ENCODE measurements at places on chromosomes 7 and 10. TPM values are rescaled to one million over a fixed set of nuclear protein-coding genes. Genes with fewer than 3 reads are reported as not detected.

GFRA1 gene
- total RNA-seq = 0.05 TPM

CNPY1 gene
- not detected for total RNA-seq

CCL26 gene
- not detected for total RNA-seq

TMEM213 gene
- not detected for total RNA-seq

DNA sequence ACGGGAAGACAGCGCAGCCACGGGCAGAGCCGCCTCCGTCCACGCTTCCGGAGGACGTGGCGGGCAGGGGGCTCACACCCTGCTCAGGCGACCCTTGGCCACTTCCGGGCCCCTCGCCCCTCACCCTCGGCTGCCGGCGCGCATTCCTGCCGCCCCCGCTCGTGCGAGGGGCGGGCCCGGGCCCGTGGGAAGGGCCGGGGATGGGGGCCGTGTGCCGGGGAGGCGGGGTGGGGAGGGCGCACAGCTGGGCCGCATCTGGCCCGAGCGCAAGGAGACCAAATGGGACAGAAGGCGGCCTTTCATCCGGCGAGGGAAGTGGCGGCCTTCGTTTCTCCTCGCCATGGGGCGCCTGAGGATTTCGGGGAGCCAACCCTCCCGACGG lies 846 bp upstream of the LFNG start:
- no peak for DNase-seq

DNA sequence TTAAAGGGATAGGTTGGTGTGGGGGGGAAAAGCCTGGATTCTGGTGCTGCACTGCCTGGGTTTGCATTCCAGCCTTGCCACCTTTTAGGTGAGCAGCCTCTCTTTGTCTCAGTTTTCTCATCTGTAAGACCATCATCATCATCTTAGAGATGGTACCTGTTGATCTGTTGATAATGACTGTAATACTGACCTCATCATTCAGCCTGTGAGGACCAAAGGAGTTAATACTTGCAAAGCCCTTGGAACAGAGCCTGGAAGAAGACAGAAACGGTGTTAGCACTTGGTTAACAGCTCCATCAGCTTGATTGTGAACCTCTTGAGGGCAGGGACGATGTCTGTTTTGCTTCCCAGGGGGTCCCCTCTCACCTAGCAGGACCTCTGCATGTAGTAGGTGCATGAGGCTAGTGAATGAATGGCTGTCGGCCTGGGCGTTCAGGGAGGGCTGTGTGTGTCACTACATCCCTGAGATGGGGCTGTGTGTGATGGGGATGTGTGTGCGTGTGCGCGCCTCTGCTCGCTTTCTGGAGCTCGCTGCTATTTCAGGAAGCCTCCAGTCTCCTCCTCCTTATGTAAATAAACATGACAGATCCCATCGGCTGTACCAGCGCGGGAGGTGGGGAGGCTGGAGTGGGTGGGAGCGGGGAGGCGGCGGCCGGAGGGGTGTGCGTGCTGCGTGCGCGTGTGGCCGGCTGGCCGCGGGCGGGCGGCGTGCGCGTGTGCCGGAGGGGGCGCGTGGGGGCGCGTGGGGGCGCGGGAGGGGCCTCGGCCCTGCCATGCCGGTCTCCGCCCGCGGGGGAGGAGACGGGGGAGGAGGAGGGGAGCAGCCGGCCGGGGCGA lies 61.2 kb downstream of the NEURL1 start:
- no peak for DNase-seq

- DNase-seq = peak; percentile 13
Observed at GRCh38 chr10:4514445-4515108, 311.4 kb upstream of the AKR1E2 start.

DNA sequence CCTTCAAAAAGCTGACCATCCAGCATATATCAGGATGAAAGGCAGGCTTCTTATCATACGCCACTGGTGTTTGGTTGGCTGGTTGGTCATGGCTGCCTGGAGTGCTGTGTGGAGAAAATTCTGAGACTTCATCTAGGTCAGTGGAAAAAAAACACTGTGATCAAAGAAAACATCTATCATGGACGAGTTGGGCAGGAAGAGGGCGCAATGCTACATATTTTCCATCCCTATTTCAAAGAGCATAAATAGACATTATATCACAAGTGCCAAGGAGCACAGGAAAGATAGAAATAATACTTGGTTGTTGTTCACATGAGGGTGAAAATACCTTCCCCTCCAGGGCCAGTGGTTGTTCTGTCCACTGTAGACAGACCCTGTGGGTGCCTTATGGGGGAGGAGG lies 128.4 kb upstream of the PLPP4 start:
- no peak for DNase-seq

GRCh38 chr7:44395067-44395466 lies 69.7 kb upstream of the CAMK2B start:
- no peak for DNase-seq

DNA sequence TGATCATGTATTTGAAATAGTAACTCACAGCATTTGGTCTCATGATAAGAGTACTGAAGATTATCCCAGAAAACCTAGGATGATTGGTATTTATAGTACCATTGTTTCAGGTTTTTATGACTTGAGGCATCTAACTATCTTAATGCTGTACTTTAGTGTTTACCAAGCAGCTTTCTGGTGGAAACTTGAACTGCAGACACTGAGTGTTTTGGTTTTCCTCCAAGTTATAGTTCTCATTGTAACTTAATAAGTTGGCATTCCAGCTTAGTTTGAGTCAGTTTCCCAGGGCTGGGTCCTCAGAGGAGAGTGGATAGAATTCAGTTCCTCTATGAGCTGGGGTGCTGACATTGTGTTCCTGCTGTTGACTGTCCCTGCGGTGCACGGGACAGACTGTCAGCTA lies 50.4 kb downstream of the SEC23IP start:
- DNase-seq = no peak

- DNase-seq = no peak
Observed at GRCh38 chr10:14926061-14926470, 27.8 kb downstream of the DCLRE1C start.

- no peak for DNase-seq
Observed at GRCh38 chr10:4270116-4270515, 485.1 kb upstream of the KLF6 start.

DNA sequence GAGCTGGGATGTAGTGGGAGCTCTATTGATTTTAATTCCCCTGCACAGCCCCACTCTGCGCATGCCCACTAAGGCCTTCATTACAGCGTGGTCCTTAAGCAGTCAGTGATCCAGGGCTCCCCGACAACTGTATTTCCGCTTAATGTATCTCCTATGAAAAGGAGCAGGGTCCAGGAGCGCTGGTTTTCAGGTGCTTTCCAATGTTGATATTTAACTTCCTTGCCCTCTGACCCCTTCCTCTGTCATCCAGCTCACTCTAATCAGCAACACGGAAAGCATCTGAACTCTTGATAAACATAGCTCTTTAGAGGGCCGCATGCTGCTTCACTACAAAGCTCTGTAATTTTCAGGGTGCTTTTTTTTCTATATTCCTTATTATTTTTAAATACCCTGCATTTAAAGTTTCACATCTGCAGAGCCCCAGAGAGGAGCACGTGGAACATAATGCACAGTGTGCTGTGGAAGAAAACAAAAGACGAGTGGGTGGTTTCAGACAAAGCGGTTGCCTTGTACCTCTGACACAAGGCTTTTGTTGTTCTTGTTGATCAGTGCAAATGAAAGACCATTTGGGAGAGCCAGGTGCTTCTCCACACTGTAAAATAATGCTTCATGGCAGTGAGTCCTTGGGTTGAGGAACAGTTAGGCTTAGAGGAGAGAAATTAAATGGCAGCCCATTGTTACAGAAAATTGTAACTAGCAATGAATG lies 465.9 kb upstream of the CELF2 start:
- DNase-seq = no peak

DNA sequence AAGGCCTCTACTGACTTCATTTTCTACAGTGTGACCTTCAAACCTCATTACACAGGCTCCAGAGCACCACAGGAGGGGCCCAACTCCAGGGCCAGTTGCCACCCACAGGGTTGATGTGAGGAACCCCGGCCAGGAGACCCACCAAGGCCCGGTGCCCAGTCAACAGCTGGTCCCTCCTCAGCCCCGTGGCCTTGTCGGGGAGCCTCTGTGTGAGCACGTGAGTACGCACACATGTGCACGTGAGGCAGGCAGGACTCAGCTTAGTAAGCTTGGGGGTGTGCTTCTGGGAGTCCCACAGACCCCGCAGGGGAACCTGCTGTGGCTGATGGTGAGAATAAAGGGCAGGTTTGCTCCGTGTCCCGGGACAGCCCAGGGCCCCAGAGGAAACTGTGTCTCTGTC lies 104.5 kb downstream of the VIPR2 start:
- DNase-seq = no peak

DNA sequence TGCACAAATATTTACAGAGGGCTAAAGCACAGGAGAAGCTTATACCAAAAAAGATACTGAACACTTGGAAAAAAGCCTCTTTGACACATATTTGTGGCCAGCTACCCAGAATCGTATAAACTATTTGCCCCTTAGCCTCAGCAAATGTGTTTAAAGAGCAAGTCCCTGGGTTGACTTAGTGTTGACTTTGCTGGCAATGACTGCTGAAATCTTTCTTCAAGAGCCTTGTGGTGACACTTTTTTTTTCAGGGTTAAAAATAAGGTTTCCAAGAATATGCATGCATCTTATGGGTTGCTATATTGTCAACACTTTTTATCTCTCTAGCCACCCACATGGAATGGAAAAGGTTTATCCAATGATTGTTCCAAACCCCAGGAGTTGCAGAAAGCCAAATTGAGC lies 14.9 kb upstream of the PLEKHS1 start:
- no peak for DNase-seq

DNA sequence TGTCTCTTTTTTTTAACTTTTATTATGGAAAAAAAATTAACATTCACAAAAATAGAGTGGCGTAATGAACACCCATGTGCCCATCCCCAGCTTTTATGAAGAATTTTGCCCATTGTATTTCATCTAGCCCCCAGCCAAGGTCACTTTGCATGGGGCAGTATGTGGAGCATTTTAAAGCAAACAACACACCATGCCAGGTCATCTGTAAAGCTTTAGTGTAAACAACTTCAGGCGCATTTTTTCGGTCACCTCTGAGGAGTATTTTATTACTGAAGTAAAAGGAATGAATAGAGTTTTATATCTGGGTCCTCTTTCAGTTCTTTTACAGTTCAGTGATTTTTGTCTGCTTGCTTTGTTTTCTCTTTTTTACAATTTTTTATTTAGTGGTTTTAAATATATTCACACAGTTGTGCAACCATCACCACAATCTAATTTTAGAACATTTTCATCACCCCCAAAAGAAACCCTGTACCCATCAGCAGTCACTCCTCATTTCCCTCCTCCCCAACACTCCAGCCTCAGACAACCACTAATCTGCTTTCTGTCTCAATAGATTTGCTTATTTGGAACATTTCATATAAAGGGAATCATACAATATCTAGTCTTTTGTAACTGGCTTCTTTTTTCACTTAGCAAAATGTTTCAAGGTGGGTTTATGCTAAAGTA lies 87.9 kb downstream of the SLC37A3 start:
- no peak for DNase-seq

- DNase-seq = no peak
Observed at GRCh38 chr10:129476431-129476830, 9.4 kb downstream of the MGMT start.

DNA sequence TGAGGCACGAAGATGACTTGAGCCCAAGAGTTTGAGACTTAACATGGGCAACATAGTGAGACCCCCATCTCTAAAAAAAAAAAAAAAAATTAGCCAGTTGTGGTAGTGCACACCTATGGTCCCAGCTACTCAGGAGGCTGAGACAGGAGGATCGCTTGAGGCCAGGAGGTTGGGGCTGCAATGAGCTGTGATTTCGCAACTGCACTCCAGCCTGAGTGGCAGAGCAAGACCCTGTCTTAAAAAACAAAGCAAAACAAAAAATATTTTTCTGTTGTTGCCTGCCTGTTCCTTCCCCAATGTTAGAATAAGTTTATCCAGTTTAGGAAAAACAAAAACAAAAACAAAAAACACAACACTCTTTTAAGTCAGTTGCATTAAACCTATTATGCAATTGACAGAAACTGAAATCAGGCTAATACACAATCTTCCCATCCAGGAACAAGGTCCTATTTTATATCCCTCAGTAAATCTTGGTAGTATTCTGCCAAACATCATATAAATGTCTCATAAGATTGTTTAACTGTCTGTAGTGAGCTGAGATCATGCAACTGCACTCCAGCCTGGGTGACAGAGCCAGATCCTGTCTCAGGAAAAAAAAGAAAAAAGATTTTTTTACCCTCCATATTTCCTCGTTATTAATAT lies 4.9 kb downstream of the PILRA start:
- DNase-seq = no peak

DNA sequence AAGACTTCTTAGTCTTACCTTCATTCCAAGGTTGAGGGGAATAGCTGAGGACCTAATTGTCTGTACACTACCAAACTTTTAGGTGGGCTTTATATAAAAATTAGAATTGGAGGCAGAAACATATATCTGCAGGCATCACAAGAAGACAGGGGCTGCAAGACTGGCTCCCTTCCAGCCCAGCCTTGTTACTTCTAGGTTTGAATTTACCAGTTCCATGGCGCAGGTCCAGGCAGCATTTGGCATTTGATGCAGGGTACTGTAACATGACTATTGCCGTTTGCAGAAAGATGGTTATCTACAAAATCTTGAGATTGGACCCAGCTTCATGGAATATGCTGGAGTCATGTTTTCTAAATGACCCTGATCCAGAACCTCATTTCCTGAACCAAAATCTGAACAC lies 105.4 kb upstream of the RHOBTB1 start:
- DNase-seq = no peak

Data from GM12878 (cell line).